ENCODE measurements at places on chromosomes 3 and 15. TPM values are rescaled to one million over a fixed set of nuclear protein-coding genes. Genes with fewer than 3 reads are reported as not detected.

Gene HIGD2B
- total RNA-seq, result not detected

Gene SCN5A
- not detected for total RNA-seq

Gene IQCF5
- total RNA-seq, result not detected

Gene BRK1
- 109 TPM for total RNA-seq

Gene ALDH1A3
- total RNA-seq, result 355 TPM

Gene EPHA6
- 0.36 TPM for total RNA-seq

Gene SOX14
- total RNA-seq, result not detected

Gene DHX36
- 77.5 TPM for total RNA-seq

Data from nasal cavity respiratory epithelium epithelial cell of viscerocranial mucosa (primary cell).